T-cell (primary cell): ENCODE measurements at places on chromosomes 3 and 15.
A peak's percentile ranks its signal among the peaks of the same experiment; 100 is the strongest.

- peaks cover 8% of the 10 kb centered on the region for H3K4me1 ChIP-seq
- H3K36me3 ChIP-seq = no peaks in the 10 kb centered on the region
- no peak overlapping the region for H3K4me3 ChIP-seq
- peaks cover 35% of the 10 kb centered on the region for H3K27me3 ChIP-seq
- no peak for DNase-seq
Observed at GRCh38 chr3:193870376-193871219, 265.4 kb upstream of the HES1 start.

GRCh38 chr15:98599909-98600691 lies 48.2 kb upstream of the IGF1R start:
- H3K27ac ChIP-seq = peak overlapping the region; percentile 48
- H3K27me3 ChIP-seq = no peaks in the 10 kb centered on the region
- peak overlapping the region; percentile 41 for H3K4me3 ChIP-seq

- no peaks in the 10 kb centered on the region for H3K27me3 ChIP-seq
- no peak for DNase-seq
- H3K4me3 ChIP-seq = no peak overlapping the region
- H3K27ac ChIP-seq = no peak overlapping the region
Observed at GRCh38 chr3:35426366-35426958, 212.9 kb upstream of the ARPP21 start.

- H3K27me3 ChIP-seq = no peaks in the 10 kb centered on the region
- no peak overlapping the region for H3K27ac ChIP-seq
- H3K4me3 ChIP-seq = no peak overlapping the region
- no peak for DNase-seq
- H3K36me3 ChIP-seq = no peaks in the 10 kb centered on the region
Observed at GRCh38 chr3:188171682-188172467, 17.9 kb downstream of the LPP start.

DNA sequence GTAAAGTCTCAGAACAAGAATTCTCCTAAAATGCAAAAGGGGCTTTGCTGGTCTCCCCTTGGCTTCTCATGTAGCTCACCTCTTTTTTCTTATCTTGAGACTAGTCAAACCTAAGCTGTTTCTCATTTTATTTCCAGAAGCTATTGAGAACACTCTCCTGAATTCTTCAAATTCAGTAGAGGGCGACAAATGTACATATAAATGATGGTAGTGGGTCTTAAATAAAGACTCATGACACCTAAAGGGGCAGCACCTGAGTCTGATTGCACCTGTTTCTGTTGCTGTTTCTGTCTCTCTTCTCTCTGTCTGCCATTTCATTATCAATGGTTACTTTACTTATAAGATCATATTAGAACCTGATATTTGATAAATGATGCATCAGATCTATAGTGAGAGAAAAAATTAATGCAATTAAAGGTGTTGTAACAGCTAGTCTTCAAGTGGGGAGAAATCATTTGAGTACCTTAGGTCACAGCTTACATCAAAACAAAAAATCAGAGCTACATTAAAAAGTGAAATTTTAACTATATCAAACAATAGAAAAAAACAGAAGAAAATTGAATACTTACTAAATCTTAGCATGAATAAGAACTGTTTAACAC lies 7.0 kb downstream of the ADIPOQ start:
- no peaks in the 10 kb centered on the region for H3K27me3 ChIP-seq
- H3K4me3 ChIP-seq = no peak overlapping the region

GRCh38 chr3:191244242-191244867 lies 45.3 kb downstream of the OSTN start:
- no peaks in the 10 kb centered on the region for H3K36me3 ChIP-seq
- H3K4me1 ChIP-seq = no peaks in the 10 kb centered on the region
- H3K27me3 ChIP-seq = no peaks in the 10 kb centered on the region
- no peak for DNase-seq
- H3K27ac ChIP-seq = no peak overlapping the region

DNA sequence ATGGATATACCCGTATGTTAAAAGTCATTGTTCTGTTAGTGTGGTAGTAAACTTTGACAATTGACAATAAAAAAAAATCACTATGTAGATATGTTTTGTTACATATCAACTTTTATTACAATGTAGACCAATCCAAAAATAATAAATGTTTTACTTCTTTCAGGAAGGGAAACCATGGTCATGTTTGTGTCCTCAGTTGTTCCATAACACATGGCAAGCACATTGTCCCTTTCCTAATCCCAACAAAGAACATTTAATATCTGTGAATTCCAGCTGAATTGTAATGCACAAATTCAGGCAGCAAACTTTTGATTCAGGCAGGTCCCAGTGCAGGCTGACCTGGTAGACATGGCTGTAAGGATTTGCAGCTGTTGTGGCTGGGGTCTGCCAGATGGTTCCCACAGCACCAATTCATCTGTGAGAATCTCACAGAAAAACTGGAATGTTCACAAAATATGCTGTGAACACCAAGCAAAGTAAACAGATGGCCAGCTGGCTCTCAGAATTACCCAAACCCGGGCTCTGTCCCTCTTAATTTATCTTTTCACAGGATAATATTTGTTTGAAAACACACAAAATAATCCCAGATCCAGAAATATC lies 1.9 kb upstream of the SPG21 start:
- no peaks in the 10 kb centered on the region for H3K36me3 ChIP-seq
- no peak for DNase-seq
- no peak overlapping the region for H3K27ac ChIP-seq
- no peak overlapping the region for H3K4me3 ChIP-seq
- H3K27me3 ChIP-seq = no peaks in the 10 kb centered on the region
- peaks cover 14% of the 10 kb centered on the region for H3K4me1 ChIP-seq

GRCh38 chr3:31622636-31623288 lies 90.0 kb downstream of the STT3B start:
- peaks cover 52% of the 10 kb centered on the region for H3K36me3 ChIP-seq
- no peak for DNase-seq
- H3K4me1 ChIP-seq = no peaks in the 10 kb centered on the region
- H3K27ac ChIP-seq = no peak overlapping the region

- no peaks in the 10 kb centered on the region for H3K27me3 ChIP-seq
- H3K27ac ChIP-seq = no peak overlapping the region
- no peaks in the 10 kb centered on the region for H3K36me3 ChIP-seq
- no peak overlapping the region for H3K4me3 ChIP-seq
- DNase-seq = no peak
Observed at GRCh38 chr3:18300916-18301315, 124.2 kb downstream of the SATB1 start.

DNA sequence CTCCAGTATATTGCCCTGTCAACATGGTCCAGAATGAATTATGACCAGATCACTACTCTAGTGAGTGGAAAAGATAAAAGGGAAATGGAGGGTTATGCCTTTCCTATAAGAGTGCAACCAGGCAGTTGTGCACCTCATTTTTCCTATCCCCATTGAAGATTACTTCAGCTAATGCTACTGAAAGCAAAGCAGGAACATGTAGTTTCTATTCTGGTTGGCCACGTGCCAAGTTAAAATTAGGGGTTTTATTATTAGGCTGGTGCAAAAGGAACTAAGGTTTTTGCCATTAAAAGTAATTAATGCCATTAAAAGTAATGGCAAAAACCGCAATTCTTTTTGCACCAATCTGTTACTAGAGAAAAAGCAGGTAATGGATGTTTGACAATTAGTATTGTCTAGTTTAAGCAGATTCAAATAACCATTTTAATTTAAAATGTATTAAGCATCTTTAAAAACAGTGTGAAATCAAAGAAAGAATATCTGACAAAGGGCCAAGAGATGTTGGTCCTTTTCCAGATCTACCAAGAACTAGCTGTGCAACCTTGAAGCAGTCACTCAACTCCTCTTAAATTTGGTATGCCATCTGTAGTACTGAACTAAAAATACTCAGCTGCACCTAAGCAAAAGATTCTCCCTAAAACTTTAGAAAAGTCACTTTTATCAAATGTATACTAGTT lies 567.5 kb upstream of the CCDC54 start:
- H3K36me3 ChIP-seq = no peaks in the 10 kb centered on the region
- no peak for DNase-seq

DNA sequence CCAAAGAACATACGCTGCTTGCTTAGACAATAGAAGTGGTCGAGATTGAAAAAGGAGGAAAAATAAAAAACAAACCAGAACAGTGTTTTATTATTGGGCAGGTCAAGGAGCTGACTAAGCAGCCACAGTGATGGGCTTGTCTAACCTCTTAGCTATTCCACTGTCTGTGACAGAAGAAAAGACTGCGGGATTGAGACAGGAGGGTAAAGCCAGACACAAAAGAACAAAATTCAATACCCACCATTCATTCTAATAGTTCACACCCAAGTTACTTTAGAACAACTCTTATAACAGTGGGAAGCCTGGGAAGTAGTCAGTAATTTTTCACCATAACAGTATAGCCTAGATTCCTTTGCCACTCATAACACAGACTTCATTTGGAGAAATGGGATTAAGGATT lies 435.4 kb downstream of the MFSD1 start:
- H3K4me1 ChIP-seq = no peaks in the 10 kb centered on the region
- no peaks in the 10 kb centered on the region for H3K36me3 ChIP-seq
- H3K27me3 ChIP-seq = no peaks in the 10 kb centered on the region
- no peak overlapping the region for H3K27ac ChIP-seq

DNA sequence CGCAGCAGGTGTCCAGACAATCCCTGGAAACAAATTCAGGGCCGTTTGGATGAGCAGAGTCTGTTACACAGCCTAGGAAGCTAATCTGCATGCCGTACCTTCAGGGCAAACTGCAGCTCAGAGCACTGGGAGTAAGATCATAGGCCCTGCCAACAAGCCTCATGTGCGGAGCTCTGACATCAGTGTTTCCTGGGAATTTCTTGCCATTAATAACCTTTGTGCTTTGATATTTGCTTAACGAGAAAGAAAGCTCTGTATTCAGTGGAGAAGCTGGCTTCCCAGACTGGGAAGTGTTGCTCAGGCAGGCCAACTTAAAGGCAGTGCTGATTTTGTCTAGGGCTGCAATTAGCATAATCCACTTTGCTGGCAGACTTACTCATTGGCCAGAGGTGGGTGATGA lies 116.1 kb upstream of the KLHL25 start:
- H3K36me3 ChIP-seq = no peaks in the 10 kb centered on the region
- DNase-seq = no peak
- peaks cover 4% of the 10 kb centered on the region for H3K27me3 ChIP-seq
- H3K4me1 ChIP-seq = no peaks in the 10 kb centered on the region

DNA sequence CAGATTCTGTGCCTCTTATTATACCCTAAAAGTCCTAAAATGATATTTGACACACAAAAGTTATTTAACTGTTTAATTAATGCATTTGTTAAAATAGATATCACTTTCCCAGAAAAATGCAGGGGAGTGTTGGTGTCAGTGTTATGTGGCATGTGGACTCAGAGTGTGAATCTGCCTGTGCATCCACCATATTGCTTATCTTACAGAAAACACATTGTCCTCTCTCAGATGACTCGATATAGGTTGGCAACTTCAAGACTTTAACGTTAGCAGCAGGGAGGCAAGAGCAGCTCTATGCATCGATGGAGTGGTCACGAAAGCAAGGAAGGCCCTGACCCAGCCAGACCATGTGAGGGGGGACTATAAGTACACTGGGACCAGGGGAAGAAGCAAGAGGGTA lies 165.4 kb upstream of the DCBLD2 start:
- H3K27ac ChIP-seq = no peak overlapping the region
- H3K36me3 ChIP-seq = no peaks in the 10 kb centered on the region
- no peak for DNase-seq
- no peak overlapping the region for H3K4me3 ChIP-seq
- H3K27me3 ChIP-seq = no peaks in the 10 kb centered on the region
- no peaks in the 10 kb centered on the region for H3K4me1 ChIP-seq

- no peaks in the 10 kb centered on the region for H3K36me3 ChIP-seq
- H3K27me3 ChIP-seq = peaks cover 3% of the 10 kb centered on the region
- no peaks in the 10 kb centered on the region for H3K4me1 ChIP-seq
- no peak overlapping the region for H3K27ac ChIP-seq
Observed at GRCh38 chr3:59082106-59082505, 32.3 kb upstream of the CFAP20DC start.

- no peaks in the 10 kb centered on the region for H3K36me3 ChIP-seq
- peaks cover under 1% of the 10 kb centered on the region for H3K4me1 ChIP-seq
- no peak for DNase-seq
- no peak overlapping the region for H3K27ac ChIP-seq
- H3K27me3 ChIP-seq = peaks cover 2% of the 10 kb centered on the region
Observed at GRCh38 chr15:99989095-99989494, 255.9 kb upstream of the LYSMD4 start.

GRCh38 chr3:5787861-5788488 lies 600.5 kb downstream of the EDEM1 start:
- no peaks in the 10 kb centered on the region for H3K4me1 ChIP-seq
- no peaks in the 10 kb centered on the region for H3K27me3 ChIP-seq
- H3K4me3 ChIP-seq = no peak overlapping the region
- no peak for DNase-seq
- no peaks in the 10 kb centered on the region for H3K36me3 ChIP-seq
